ENCODE measurements at places on chromosomes 7 and 10. TPM values are rescaled to one million over a fixed set of nuclear protein-coding genes. Genes with fewer than 3 reads are reported as not detected.

OR6V1 gene
- not detected for total RNA-seq

PNLIP gene
- total RNA-seq = not detected

HECW1 gene
- not detected for total RNA-seq

ZNF488 gene
- total RNA-seq = not detected

CACNA2D1 gene
- 18.8 TPM for total RNA-seq

ADGRA1 gene
- not detected for total RNA-seq

SKIDA1 gene
- total RNA-seq = 1.2 TPM

DKK1 gene
- 33.0 TPM for total RNA-seq

NEUROD6 gene
- total RNA-seq = not detected

SPDYE5 gene
- total RNA-seq = not detected

DNA sequence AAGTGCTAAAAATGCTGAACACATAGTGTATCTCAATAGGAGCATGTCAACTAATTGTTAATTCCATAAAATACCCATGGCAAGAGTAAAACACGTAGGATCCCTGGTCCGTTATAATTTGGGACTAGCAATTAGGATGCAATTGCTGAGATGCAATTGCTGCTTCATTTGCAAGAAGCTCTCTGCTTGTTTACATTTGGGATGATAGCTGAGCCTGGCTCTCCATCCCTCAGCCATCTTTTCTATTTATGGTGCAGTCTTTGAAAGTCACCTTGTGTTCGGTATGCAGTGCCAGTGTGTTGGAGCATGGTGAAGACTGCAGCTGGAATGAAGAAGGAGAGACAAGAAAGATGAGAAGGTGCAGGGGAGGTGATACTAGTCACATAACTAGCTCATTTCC, 191.3 kb downstream of the SNX10 start:
- DNase-seq = no peak

DNA sequence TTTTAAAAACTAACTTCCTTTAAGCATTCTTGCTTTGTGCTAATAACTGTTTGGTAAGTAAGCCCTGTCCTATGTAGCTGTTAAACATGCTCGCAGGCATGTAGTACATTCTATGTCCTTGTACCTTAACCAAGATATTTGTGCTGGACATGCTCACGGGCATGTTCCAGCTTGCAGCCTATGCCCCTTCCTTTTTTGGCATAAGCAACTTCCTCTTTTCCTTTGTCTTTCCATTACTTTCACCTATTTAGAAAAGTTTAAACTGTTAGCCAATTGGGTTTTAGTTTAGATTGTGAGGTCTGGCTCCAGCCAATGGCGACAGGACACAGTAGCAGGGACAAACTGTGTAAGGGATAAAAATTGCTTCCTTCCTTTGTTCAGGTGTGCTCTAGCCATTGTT, 14.4 kb upstream of the APBB1IP start:
- no peak for DNase-seq

GRCh38 chr7:106623853-106624252, 37.1 kb downstream of the CCDC71L start:
- DNase-seq = no peak

GRCh38 chr7:64793106-64793755, 997 bp upstream of the ZNF138 start:
- DNase-seq = no peak

GRCh38 chr7:117225536-117225935, 97.3 kb downstream of the WNT2 start:
- DNase-seq = no peak

DNA sequence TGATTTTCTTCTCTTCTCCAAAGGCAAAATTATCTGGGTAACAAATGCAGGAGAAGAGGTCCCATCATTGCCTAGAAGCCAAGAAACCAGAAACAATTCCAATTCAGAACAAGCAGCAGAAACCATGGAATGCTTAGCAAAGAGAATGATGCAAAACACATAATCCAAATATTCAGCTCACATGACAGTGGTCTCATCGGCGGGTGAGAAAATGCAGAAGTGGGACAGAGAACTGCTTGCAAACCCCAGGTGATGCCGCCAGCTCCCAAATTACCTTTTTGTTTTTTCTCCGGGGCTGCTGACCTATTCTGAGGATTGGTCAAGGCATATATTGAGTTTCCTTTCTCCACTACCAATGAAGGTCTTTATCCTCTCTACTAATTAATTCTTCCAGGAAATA, 99.7 kb downstream of the ZNF22 start:
- no peak for DNase-seq

- DNase-seq = no peak
Observed at GRCh38 chr10:105017691-105018090, 376.6 kb downstream of the SORCS3 start.

DNA sequence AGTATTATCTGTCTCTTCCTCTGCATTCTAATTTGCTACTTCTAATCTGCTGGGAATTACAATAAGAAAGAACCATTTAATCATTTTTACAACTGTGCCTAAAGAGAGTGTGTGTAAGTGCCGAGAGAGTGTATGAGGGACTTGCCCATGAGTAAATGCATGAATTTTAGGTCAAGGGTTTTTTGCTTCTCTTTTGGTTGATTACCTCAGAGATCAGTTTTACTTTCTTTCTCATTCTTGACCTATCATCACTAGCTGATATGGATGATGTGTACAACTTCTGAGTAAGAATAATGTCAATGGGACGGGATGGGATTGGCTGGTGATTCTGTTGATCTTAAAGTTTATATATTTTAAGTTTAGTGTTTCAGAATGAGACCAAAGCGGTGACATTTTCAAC, 47.8 kb downstream of the IKZF1 start:
- no peak for DNase-seq

DNA sequence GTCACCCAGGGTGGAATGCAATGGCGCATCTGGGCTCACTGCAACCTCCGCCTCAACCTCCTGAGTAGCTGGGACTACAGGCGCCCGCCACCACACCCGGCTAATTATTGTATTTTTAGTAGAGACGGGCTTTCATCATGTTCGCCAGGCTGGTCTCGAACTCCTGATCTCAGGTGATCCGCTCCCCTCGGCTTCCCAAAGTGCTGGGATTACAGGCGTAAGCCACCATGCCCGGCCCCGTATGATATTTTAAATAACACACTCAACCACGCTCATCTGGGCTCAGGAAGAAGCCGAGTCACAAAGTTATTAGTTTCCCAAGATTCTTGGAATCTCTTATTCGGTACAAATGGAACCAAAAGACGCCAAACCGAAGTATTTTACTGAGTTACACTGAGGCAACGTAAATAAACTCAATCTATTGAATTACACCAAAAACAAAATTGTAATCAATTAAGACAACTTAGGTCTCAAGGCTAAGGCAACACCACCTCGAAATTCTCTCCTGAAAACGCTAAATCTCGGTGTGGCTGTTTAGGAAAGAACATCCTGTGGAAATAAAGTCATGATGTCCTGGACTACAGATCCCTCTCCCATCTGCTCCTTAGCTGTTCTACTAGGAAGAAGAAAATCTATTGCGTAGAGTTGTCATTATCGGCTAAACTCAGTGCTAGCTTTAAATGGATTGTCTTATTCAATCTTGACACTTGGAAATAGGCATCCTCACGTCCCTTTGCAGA, 910 bp downstream of the ARHGAP19 start:
- peak; percentile 10 for DNase-seq

- no peak for DNase-seq
Observed at GRCh38 chr10:69407621-69408301, 9.0 kb downstream of the TACR2 start.

DNA sequence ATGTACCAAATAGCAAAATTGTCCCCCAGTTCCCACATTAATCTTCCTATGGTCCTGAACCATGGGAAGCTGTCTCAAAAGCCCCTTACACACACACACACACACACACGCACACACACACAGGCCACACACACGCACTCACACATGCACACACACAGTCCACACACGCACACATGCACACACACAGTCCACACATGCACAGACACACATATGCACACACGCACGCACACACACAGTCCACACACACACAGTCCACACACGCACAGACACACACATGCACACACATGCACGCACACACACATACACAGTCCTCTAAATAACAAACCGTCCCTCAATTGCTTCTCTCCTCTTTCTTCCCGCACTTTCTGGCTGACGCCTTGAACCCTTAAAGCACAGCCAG, 265.3 kb downstream of the TCERG1L start:
- DNase-seq = no peak

- no peak for DNase-seq
Observed at GRCh38 chr7:96707901-96708774, 1.5 kb downstream of the SEM1 start.

DNA sequence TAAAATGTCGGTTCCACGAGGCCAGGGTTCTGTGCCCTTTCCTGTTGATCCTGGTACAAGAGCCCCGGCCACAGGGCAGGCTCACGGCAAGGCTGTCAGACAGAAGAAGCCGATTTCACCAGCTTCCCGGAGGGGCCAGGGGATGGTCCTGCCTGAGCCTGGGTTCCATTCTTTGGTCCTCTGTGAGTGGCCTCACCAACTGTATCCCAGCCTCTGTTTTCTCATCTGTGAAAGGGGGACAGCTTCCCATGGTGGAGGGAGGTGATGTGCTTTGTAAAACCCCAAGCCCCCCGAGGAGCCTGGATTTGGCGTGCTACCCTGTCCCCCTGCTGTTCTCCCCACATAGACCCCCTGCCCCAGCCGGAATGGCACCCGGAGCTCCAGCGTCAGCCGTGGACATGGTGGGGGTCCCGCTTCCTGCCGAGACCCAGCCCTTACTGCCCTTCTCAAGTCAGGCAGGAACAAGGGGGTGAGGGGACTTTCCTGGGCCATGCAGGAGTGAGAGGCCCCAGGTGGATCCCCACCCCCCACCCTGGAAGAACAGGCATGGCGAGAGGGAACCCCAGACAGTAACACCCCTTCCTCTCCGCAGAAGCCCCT, 28.3 kb upstream of the ELFN1 start:
- no peak for DNase-seq

DNA sequence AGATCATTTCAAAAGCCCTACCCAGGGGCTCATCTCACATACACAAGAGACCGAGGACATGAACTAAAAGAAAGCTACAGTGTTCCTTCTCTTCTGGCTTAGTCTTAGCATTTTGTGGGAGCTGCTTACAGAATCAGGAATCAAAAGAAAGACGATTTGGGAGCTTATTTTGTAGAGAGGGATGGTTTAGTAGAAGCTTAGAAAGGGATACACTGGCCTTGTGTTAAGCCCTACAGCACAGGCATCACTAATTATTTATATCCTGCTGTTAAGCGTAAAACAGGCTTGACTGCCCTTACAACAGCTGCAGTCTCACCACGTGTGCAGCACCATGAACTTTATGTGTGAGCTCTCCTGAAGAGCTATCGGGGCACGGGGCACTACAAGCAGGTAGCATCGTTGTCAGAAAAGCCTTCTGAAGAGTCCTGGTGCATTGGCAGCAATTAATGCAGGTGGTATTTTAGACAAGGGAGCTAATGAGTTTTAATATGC, 798.3 kb downstream of the NXPH1 start:
- no peak for DNase-seq

GRCh38 chr10:124249196-124249595, 155.8 kb upstream of the CHST15 start:
- DNase-seq = no peak

DNA sequence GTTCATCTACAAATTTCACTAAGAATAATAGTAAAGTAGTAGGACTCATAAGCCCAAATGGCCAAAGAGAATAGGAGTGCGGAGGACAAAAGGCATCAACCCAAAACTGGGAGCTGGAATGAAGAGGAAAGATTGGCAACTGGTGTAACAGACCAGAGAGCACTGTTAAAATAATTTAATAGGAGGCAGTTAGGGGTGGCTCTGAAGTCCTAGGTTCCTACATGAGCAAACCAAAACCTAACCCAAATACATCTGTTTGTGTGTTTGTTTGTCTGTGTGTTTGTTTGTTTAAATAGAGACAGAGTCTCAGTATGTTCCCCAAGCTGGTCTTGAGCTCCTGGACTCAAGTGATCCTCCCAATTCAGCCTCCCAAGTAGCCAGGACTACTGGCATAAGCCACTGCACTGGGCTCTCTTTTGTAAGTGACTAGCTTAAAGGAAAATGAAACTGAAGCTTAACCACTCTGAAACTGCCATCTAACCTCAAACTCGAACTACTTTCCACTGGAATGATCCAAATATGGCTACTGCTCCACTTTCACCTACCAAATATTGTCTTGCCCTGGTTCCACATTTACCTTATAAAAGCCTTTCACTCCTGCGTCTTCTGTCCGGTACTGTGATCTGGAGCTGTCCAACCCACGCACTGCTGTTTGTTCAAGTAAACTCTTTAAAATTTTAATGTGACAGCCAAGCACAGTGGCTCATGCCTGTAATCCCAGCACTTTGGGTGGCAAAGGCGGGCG, 94.9 kb downstream of the AKR1D1 start:
- no peak for DNase-seq

DNA sequence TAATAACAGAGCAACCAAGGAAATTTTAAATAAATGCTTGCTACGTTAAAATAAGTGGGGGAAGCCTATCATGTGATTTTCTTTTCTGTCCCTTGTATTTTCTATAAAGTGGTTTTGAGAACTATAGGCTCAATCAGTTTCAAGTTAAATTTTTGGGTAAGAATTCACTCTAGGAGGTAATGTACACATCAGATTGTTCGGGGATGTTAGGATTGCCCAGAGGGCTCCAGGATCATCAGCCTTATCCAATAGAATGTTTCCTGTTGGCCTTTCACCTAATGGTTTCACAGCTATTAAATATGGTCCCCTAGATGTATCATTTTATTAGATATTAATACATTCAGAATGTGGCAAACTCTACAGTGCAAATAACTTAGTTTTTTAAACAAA, 438.4 kb upstream of the NPVF start:
- DNase-seq = no peak

DNA sequence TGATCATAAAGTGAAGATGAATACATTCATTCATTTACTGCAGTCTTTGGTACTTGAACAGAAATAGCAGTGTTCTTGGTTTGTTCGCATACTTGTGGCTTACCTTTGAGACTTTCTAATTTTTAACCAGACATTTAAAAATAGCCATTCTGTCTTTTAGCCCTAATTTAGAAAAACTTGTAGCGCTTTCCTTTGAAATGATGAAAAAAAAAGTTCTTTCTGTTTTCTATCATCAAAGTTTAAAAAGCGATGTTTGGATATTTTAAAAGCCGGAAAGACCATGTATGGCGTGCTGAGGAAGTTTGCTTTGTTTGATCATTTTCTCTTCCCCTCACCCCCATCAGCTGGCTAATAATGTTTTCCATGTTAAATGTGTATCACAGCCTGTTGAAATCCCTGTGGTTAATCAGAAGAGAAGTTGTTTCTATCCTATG, 116.3 kb downstream of the CUX1 start:
- no peak for DNase-seq

- DNase-seq = no peak
Observed at GRCh38 chr10:100882252-100882651, 30.5 kb upstream of the SLF2 start.

DNA sequence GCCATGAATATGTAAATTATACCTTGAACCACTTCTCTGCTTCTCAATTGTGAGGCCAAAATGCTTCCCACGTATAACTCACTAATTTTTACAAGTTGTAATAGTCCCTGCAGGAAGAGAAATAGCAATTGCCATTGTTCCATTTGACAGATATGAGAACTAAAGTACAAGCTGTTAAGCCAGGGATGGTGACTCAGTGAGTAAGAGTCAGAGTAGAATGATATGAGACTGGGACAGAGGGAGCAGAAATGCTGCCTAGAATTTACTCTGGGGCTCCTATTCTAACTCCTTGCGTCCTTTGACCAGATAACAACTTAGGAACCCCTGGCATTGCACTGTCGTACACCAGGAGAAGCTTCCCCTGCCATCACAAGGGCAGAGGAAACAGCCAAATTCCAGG, 45.1 kb upstream of the SEPTIN7 start:
- no peak for DNase-seq

Measured in glomerular endothelial cell (primary cell).